Activated T-cell treated with anti-CD3 and anti-CD28 coated beads for 4 hours (primary cell): ENCODE measurements at places on chromosomes 2 and 18.

- no peak for DNase-seq
Observed at GRCh38 chr2:179349670-179350303, 85.2 kb upstream of the SESTD1 start.

DNA sequence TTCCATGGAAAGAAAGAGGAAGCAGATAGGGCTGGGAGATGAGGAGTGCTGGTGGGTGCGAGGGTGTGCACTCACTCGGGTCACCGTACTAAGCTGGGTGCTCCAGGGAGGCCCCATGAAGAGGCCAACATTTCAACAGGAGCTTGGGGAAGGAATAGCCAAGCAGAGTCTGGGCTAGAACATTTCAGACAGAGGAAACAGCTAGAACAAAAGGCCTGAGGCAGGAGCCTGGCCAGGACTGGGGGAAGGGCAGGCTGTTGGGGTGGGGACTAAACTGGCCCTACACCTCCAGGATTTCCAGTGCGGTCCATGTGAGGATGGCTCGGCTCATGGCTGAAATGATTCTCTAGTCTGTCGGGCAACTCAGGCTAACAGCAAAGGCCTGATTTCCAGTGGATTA, 90.8 kb downstream of the ZFP36L2 start:
- no peak for DNase-seq

DNA sequence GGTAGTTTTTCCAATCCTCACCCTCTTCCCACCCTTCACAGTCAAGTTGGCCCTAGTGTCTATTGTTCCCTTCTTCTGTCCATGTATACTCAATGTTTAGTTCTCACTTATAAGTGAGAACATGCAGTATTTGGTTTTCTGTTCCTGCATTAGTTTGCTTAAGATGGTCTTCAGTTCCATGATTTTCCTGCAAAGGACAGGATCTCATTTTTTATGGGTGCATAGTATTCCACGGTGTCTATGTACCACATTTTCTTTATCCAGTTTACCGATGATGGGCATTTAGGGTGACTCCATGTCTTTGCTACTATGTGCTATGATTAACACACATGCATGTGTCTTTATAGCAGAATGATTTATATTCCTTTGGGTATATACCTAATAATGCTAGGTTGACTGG, 104.4 kb downstream of the STRN start:
- no peak for DNase-seq

DNA sequence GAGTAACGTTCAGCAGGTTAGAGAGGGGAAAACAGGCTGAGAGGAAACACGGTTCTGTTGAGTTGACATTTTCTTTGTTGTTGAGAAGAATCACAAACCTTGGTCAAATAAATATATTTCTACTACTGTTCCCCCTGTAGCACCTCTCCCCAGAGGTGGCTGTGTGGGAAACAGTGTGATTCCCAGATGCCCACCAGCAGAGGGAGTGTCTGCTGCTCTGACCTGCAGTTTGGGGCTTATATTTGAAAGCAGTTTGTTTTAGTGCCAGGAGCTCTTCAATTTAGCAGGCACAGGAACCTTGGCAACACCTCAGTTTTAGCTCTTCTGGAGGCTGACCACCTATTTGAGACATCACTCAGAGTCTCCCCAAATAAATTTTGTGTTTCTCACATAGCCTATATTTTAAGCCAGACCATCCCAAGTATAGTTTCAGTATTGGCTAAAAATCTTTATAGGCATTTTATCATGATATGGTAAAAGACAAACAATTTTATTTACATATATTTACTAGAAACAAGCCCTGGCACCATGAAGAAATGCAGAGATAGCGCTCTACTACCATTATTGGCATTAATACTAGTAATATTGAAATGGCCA, 75.7 kb downstream of the PIK3C3 start:
- no peak for DNase-seq

DNA sequence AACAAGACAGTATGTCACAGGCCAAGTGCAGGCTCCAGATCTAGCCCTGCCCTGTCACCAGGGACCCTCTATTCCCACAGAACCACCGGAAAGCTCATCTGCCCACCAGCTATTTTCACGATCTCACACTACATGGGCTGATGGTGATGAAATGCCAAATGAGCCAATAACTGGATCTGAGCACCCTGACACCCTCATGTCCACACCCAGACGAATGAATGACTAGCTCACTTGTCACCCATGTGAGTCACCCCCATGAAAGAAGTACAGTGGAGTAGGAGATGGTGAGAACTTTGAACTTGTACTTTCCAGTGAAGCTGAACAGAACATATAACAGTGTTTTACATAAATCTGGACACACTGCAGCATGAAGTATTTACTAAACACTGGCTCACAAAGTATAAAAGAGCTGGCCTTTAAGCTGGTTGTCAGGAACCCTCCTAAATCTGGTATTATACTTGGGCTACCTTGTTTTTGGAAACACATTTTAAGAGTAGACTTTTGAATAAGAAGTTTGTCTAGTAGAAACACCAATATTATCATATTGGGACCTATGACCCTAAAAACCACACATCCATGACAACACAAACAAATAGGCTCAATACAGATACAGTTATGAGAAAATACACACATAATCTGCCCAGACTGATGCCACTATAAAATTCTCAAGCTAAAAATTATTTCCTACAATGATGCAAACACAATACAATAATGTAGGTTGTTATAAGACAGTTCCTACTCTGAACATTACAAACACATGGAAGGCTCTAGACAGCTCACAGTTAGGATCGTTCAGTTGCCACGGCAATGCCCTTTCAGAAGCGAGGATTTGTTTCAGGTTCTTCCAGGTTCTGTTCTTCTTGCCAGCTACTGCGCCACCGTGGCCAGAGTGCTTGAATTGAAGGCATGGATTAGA, 19.0 kb downstream of the INO80C start:
- no peak for DNase-seq

- DNase-seq: no peak
Observed at GRCh38 chr18:54957996-54958395, 1.3 kb downstream of the CCDC68 start.

DNA sequence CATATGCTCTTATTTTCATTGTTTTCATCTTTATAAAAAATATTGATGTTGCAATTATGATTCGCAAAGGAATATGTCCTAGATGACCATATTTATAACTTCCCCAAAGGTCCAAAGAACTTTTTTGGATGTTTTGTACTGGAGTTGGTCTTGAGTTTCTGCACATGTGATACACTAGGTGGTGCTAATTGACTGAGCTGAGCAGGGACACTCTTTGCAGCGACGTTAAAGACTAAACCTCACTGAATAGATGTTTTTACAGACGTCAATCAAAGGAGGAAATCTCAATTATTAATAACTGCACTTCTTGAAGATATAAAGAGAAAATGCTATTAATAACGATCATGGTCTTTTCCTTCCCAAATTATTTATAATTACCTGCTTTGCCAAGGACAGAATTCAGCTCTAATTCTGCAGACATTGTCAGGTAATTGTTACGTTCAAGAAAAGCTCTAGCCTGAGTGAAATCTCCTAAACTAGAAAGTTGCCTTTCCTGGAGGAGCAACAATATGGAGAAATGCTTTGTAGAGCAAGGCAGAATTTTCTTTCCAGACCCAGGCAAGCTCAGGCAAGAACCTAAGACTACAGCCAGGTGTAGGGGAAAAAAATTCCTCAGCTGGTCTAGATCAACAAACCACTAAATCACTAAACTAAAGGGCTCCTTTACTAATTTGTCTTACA, 119.3 kb upstream of the RBBP8 start:
- DNase-seq: no peak

DNA sequence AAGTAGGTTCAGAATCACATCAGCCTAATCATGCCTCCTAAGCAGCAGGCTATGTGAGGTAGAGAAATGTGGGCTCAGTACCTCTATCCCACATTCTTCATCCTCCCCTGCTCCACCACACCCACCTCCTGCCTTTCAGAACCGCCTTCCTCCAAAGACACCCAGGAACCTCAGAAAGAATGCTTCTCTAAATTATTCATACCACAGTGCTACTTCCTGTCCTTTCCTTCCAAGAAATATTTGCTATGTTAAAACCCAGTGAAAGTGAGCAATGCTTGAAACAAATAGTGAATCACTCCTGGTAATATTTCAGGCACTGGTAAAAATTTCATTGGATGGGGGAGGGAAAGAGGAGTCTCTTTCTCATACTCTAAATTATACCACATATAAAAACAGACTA, 24.0 kb upstream of the CREB1 start:
- DNase-seq: no peak

- no peak for DNase-seq
Observed at GRCh38 chr2:197358931-197359330, 48.4 kb upstream of the ANKRD44 start.

GRCh38 chr18:12239431-12239830, 14.7 kb upstream of the CIDEA start:
- DNase-seq: no peak

- no peak for DNase-seq
Observed at GRCh38 chr2:39266916-39267434, 23.2 kb upstream of the CDKL4 start.

DNA sequence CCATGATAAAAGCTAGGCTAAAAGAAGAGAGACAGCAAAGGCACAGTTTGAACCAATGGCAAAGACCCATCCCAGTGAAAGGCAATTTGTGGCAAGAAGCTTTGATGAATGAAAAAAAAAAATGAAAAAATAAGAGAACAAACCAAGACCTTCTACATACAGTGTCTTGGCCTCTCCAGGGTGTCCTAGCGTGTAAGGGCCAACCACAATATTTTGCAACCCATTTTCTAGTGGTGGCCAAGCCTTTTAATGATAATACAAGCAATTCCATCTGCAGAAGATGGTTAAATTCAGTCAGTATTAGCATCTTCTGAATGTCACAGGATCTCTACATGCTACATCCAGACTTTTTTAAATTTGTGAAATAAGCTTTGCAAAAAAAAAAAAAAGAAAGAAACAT, 270.4 kb downstream of the LRATD1 start:
- DNase-seq: no peak

GRCh38 chr2:39094717-39095363, 26.0 kb downstream of the SOS1 start:
- no peak for DNase-seq

DNA sequence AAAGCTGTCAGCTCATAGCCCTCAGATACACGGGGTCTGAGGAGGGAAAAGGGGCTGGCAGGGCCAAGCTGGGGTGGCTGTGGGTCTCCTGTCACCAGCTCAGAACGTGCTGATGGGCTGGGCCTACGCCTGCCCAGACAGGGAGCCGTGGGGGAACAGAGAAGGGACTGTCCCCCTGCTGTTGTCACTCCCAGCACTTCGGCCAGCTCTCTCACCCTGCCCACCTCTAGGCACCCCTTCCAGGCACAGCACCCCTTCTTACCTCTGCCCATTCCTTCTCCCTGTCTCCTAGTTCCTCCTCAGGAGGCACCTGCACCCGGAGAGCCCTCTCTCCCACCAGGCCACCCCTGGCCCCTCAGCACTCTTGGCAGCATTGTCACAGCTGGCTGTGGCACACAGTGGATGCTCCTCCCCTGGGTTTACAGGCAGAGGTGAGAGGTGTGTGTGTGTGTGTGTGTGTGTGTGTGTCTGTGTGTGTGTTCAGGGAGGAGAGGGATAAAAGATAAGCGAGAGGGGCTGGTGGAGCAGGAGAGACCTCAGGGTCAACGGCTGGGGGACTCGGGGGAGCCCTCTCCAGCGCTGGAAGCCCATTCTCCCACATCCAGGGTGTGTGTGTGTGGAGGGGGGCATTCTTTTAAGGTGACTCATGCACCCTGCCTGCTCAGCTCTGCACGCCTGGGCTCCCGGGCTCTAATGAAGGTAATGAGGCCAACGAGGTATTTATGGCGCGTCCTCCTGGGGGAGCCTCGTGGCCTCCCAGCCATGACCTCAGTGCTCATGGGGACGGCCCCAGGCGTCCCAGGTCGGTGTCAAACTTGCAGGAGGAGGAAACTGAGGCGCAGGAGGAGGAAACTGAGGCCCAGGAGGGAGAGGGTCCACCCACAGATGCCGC, 66.1 kb upstream of the SMAD7 start:
- DNase-seq: no peak

GRCh38 chr2:64234785-64235184, 90.6 kb upstream of the PELI1 start:
- no peak for DNase-seq

- no peak for DNase-seq
Observed at GRCh38 chr18:46278481-46279465, 174.6 kb downstream of the HAUS1 start.

DNA sequence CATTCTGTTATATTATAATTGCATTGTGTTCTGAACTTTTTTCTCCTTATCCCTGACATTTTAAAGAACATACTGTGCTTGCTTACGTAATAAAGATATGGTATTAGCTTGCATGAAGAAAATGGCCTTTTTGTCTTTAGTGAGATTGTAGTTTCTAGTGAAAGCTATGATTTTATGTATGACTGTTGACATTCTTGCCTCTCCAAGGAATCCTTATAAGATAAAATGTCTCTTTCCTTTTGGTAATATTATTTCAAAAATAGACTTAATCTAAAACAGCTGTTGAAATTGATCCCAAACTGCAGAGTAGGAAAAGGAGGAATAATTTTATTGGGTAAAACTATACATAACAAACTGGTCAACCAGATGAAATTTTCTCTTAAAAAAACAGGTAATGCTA, 40.8 kb upstream of the CCDC102B start:
- no peak for DNase-seq

GRCh38 chr2:189312643-189313042, 128.6 kb upstream of the WDR75 start:
- no peak for DNase-seq

- no peak for DNase-seq
Observed at GRCh38 chr18:56890632-56891031, 239.5 kb downstream of the WDR7 start.

GRCh38 chr2:173051463-173052215, 24.0 kb upstream of the MAP3K20 start:
- DNase-seq: no peak
